Activated CD8-positive, alpha-beta memory T cell treated with anti-CD3 and anti-CD28 coated beads for 48 hours (primary cell): ENCODE measurements at places on chromosomes 4 and X.

DNA sequence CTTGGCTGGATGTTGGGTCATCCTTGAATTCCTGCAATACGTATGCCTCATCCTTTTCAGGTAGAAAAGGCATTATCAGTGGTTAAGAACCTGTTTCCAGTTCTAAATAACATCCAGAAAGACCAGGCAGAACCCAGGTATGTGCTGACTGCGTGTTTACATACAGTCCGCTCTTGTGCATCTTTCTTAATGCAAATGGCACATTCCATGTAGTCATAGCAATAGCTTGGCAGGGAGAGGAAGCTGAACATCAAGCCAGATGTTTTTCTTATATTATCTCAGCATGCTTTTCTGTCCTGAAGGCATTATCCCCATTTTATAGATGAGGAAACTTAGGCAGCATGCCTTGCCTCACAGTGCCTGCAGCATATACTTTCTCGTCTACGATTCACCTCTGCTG is 2.1 kb downstream of the DCLK2 start:
- no peak for DNase-seq

DNA sequence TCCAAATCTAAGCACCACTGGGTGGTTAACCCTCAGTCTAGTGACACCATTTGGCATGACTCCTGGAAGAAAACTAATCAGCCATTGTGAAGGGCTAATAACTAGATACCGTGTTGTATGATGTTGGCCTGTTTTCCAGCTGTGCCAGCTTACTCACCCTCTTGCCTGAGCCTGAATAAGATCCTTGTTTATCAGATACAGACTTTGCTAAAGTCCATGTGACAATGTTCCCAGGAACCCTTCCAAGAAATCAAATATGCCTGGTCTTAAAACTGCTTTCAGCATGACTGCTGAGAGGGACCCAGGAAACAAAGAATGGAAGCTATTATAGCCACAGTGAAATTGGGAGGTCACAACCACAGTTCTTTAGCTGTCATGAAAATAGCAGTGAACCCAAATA is 640.8 kb upstream of the INTU start:
- DNase-seq = no peak

DNA sequence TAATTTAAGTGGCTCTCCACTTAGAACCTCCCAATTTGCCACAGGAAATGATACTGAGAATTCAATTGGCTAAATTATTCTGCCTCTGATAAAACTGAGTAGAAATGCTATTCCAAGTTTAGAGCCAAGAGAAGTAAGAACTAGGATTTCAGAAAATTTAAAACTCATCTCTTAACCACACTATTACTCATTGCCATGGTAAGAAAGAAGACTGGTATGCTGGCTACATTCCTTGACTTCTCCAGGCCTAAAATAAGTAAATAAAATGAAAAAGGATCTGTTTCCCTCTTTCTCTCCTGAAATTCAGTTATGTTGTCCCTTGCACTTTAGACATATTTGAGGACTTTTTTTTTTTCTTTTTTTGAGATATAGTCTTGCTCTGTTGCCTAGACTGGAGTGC is 23.3 kb downstream of the ZNF280C start:
- DNase-seq = no peak

- DNase-seq = no peak
Measured at GRCh38 chrX:132758759-132759158, 199.7 kb downstream of the HS6ST2 start.

- no peak for DNase-seq
Measured at GRCh38 chr4:4269856-4270255, 20.1 kb downstream of the LYAR start.

GRCh38 chr4:66688674-66689073 is 856.6 kb downstream of the CENPC start:
- DNase-seq = no peak

- DNase-seq = no peak
Measured at GRCh38 chrX:150324919-150325318, 38.2 kb upstream of the MAMLD1 start.

DNA sequence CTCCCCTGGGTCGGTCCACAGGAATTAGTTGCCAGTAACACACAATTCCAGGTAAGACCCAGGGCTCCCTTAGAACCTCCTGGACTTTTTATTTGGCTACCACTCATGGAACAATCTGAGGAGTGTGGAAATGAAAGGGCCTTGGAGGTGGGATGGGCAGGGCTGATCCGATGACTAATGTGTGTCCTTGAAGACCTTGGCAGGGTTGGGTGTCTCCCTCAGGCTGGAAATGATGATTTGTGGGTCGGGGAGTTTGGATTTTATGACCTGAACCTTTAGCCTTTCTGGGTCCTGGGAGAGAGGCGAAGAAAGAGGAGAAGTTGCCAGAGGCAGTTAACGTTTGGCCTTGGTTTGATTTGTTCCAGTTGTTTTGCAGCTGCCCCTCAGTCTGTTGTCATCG is 425.0 kb downstream of the MID1IP1 start:
- DNase-seq = no peak

- no peak for DNase-seq
Measured at GRCh38 chrX:41692162-41692749, 3.5 kb downstream of the GPR34 start.

DNA sequence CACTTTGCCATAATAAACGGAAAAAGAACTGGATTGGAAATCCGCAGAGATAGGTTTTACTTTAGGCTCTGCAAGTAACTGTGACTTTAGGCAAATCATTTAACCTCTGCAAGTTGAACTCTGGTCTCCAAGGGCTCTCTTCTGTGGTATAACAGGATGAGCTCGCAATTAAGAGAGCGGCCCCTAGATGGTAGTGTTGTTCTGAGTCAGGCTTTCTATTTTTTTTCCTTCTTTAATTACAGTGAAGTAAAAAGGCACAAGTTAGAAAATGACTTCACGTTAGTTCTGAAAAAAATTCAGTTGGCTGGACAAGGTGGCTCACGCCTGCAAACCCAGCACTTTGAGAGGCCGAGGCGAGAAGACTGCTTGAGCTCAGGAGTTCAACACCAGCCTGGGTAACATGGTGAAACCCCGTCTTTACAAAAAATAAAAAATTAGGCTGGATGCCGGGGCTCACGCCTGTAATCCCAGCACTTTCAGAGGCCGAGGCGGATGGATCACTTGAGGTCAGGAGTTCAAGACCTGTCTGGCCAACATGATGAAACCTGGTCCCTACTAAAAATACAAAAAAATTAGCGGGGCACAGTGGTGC is 18.0 kb downstream of the RPS3A start:
- DNase-seq = no peak

DNA sequence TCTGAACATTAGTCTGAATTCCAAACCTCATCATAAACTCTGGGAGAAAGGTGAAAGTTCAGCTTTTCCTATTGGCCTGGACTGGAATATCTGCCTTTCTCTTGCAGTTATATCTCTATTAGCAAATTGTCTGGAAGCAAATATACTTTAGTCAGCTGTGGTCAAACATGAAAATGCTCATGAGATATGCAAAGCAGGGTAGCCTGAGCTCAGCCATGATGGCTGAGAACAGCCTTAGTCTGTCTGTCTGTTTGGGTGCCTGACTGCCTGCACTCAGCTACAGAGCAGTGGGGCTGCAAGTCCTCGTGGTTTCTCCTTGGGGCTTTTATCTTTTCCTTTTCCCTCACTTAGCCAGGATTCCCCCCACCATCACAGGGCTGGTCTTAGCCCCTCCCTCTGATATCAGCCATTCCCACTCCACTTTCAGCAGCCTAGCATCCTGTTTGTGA is 19.5 kb upstream of the PGRMC2 start:
- DNase-seq = no peak
